ENCODE measurements at places on chromosomes 13 and 19.

DNA sequence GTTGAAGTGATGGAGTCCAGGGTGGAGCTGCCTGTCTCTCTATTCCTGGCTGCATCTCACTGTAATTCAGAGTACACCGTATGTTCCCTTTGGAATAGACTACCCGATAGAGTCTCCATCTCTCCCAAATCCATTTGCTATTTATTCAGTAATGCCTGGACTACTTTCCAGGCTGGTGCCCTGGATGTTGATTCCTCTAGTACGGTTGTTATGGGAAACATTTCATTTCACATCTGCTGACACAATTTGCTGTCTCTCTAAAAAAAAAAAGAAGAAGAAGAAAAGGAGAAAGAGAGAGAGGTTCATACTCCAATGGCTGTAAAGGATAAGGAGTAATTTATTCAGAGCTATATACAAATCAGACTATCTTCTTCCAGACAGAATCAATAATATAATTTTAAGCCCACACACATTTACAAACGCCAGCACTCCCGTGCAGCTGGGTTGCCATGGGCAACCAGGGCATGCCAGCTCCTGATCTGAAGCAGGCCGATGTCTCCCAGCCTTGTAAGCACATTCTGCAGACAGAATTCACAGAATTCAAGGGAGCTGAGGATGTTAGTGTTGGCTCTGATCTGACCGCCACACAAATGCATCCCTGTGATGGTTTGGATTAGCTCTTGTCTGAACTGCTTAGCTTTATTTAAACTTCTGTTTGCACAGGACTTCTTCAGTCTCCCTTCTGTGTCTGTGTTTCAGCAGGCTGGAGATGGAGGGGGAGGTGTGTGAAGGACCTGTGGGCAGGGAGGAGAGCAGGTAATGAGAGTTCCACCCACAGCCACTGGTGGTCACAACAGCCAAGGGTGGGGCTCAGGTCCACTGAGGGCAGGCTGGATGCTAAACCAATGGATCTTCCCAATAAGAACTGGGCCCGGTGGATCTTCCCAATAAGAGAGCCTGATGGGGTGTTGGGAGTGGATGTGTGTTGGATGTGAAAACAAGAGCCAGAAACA, 66.0 kb downstream of the TEX26 start:
- DNase-seq, result no peak

DNA sequence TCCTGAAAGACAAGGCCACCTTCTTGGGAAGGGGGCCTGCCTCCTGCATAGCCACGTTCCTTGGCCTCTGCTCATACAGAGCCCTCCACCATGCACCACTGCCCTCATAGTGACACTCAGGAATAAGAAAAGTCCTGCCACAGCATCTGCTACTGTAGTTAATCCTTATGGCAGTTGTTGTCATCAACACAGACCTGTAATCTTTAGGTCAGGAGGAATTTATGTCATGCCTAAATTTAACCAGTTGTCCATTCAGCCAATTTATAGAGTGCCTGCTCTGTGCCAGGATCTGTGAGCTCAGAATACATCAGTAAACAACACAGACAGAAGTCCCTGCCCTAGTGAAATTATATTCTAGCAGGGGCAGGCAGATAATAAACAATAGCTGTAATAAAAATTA, 44.4 kb downstream of the FAM124A start:
- no peak for DNase-seq

- DNase-seq, result no peak
Measured at GRCh38 chr13:35784286-35784951, 307.9 kb upstream of the MAB21L1 start.

DNA sequence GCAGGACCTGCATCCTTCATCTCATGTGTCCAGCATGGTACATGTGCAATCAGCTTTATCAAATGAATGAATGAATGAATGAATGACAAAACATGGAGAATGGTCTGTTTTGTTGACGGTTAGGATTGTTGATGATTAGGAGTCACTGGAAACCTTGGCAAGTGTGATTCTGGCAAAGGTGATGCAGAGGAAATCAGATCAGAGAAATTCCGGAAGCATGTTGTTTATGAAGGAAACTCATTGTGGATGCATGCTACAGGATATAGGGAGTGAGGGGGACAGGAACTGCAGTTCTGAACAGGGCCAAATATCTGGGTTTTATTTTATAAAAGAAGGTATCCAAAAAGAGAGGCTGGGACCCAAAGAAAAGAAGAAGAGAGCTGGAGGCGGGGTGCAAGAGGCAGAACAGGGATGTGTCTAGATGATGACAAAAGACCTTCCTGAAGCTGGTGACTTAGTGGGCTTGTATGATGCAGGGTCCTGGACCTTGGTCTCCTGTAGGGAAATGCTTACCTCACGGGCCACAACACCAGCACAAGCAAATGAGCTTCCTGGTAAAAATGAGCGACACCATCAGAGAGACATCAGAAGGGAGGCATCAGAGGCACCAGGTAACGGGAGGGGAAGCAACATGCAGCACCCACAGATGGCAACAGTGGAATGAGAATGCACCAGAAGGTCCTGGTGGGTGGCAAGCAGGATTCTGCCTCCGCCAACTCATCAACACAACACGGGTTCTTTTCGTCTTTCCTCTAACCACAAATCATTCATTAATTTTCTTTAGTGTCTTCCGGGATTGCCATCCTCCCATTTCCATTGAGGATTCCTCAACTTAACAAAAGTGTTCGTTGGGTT, 159.6 kb downstream of the FOXO1 start:
- no peak for DNase-seq

DNA sequence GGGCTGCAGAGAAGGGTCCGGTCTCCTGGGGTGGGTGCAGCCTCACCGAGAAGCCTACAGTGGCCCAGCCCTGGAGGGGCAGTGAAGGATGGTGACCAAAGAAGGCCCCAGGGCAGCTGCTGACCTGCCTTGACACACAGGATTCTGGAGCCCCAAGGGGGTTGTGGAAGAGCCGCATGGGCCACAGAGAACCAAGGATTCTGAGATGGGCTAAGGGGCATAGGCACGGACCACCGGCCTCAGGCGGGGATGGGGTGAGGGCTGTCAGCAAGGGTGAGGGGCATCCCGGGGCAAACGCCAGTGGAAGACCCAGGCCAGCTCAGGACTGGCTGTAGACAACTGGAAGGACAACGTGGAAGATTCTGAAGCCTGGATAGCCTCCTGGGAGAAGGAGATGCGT, 151.6 kb downstream of the TEX29 start:
- DNase-seq, result no peak

GRCh38 chr19:30535011-30535410, 162.8 kb downstream of the ZNF536 start:
- no peak for DNase-seq
